ENCODE measurements at places on chromosomes 6 and 20. TPM values are rescaled to one million over a fixed set of nuclear protein-coding genes. Genes with fewer than 3 reads are reported as not detected.

Gene RALY
- 117 TPM for total RNA-seq

- H3K27me3 ChIP-seq: no peaks in the 10 kb centered on the region
- H3K27ac ChIP-seq: no peak overlapping the region
- peaks cover 13% of the 10 kb centered on the region for H3K36me3 ChIP-seq
- no peak for DNase-seq
- no peak overlapping the region for H3K4me3 ChIP-seq
- H3K4me1 ChIP-seq: no peaks in the 10 kb centered on the region
Observed at GRCh38 chr6:87558446-87558845, 31.3 kb downstream of the RARS2 start.

GRCh38 chr6:127458817-127459216 lies 372 bp downstream of the KIAA0408 start:
- H3K4me3 ChIP-seq: peak overlapping the region; percentile 67
- H3K27ac ChIP-seq: peak overlapping the region; percentile 83
- H3K36me3 ChIP-seq: no peaks in the 10 kb centered on the region

DNA sequence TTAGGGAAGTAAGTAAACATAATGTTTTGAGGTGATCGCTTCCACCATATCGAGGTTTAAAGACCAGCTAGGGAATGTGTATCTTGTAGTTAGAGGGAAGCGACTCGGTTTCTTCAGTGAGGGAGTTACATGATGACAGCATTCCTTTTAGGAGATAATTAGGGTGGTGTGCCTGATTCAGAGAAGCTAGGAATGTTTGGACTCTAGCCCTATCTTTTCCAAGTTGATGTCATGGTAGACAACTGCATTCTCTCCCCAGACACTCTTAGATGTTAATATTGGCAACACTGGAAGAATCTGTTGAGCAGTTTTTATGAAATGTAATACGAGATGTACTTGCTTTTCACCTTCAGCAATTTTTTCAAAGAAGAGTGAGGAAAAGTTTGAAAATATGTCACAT lies 12.9 kb upstream of the HIVEP1 start:
- no peak overlapping the region for H3K27ac ChIP-seq
- peaks cover 10% of the 10 kb centered on the region for H3K4me1 ChIP-seq
- H3K27me3 ChIP-seq: no peaks in the 10 kb centered on the region

Gene ZKSCAN8
- total RNA-seq: 21.7 TPM

Gene SCGN
- total RNA-seq: 0.83 TPM

DNA sequence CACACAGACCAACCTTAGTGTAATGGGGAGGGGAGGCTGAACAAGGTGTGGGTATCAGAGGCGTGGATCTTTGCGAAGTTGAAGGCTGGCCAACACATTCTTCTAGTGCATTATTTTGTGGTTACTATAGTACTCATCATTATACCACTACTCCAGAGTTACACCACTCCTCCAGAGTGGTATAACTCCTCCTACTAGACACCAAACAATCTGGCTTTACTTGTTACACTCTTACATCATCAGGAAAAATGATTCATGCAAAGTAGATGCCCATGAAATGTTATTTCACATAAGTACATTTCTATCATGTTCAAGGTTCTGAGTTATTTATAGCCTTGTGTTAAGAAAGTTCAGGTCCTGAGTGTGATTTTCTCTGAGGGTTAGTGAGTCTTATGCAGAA lies 443.1 kb upstream of the OPRM1 start:
- H3K4me3 ChIP-seq: no peak overlapping the region
- H3K27ac ChIP-seq: no peak overlapping the region
- H3K27me3 ChIP-seq: no peaks in the 10 kb centered on the region
- no peak for DNase-seq

DNA sequence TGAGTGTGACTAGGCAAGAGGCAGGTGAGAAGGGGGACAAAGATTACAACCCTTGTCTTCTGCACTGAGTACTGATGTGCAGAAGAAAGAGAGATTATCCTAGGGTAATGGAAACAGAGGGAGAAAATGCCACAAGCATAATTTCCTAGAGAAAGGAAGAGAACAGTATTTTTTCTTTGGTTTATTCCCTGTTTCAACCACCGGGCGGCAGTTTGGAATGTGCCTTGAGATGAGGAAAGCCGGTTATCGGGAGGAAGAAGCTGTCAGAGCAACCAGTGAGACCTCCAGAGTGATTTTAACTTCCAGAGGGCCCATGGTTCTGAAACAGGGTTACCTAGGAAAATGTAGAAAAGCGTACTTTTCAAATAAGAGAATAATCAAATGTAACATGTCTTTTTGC lies 121.4 kb downstream of the REV3L start:
- H3K27me3 ChIP-seq: no peaks in the 10 kb centered on the region
- no peak for DNase-seq
- H3K4me3 ChIP-seq: no peak overlapping the region
- H3K36me3 ChIP-seq: peaks cover 20% of the 10 kb centered on the region
- no peak overlapping the region for H3K27ac ChIP-seq

- H3K27me3 ChIP-seq: no peaks in the 10 kb centered on the region
- no peaks in the 10 kb centered on the region for H3K36me3 ChIP-seq
- no peak overlapping the region for H3K27ac ChIP-seq
- no peak for DNase-seq
Observed at GRCh38 chr6:130781557-130781956, 45.6 kb upstream of the SMLR1 start.

Data from esophagus muscularis mucosa (tissue), 4 donors.